Epithelial cell of esophagus (primary cell): ENCODE measurements at places on chromosomes 6 and 20.

GRCh38 chr6:110495949-110496348, 19.5 kb upstream of the SLC22A16 start:
- no peak for DNase-seq

- no peak for DNase-seq
Measured at GRCh38 chr6:118558464-118559217, 10.5 kb downstream of the PLN start.

GRCh38 chr20:39072653-39073052, 110.5 kb downstream of the DHX35 start:
- DNase-seq, result no peak

GRCh38 chr6:16973051-16973450, 128.8 kb upstream of the STMND1 start:
- DNase-seq, result no peak

DNA sequence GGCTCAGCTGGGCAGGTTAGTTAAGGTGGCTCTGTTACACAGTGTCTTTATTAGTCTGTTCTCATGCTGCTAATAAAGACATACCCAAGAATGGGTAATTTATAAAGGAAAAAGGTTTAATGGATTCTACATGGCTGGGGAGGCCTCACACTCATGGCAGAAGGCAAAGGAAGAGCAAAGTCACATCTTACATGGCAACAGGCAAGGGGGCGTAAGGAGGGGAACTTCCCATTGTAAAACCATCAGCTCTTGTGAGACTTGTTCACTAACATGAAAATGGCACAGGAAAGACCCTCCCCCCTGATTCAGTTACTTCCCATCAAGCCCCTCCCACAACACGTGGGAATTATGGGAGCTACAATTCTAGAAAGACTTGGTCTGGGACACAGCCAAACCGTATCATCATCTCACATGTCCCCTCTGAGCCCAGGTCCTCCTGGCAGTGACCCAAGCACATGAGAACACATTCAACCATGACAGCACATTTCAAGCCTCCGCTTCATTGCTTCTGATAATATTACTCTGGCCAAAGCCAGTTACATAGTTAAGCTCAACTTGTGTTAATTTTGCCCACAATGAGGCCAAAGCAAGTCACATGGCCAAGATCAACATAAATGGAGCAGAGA, 383.9 kb downstream of the PLCB1 start:
- DNase-seq, result no peak

DNA sequence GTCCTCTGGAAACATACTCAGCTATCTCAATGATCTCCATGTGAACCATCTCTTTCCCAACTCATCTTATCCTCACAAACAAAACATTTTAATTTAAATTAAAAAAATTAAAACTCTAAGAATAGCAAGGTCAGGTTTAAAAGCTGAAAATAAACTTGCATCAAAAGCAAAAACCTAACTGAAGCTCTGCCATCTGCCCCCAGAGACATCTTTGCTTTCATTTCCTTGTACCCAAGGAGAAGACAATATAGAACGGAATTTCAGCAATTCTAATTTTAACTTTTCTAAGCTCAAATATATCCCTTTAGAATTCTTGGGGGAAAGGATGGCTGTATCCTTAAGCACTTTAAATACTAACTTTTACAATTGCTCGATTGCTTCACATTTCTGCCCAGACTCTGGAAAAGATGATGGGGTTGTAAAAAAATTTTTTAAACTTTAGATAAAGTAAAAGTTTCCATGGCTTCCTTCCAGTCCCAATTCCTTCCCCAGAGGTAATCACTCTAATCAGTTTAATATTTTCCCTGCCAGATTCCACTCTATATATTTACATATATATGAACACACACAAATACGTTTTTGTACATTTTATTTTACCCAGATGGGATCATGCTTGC, 69.2 kb upstream of the SMIM29 start:
- no peak for DNase-seq

DNA sequence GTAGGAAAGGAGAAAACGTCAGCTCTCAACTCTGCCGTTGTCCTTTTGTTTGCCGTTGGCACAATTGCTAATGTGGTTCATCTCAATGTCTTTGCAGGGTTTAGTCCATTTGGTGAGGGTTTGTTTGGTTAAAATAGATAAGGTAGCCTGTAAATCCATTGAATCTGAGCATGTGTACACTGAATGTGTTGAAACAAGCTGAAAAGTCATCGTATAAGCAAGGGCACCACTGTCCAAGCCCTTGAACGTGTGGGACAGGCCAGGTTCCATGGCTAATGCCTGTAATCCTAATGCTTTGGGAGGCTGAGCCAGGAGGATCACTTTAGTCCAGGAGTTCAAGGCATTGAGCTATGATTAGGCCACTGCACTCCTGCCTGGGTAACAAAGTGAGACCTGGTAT, 224.7 kb upstream of the PLCB4 start:
- DNase-seq, result no peak

- no peak for DNase-seq
Measured at GRCh38 chr6:77326029-77326428, 137.3 kb downstream of the HTR1B start.

DNA sequence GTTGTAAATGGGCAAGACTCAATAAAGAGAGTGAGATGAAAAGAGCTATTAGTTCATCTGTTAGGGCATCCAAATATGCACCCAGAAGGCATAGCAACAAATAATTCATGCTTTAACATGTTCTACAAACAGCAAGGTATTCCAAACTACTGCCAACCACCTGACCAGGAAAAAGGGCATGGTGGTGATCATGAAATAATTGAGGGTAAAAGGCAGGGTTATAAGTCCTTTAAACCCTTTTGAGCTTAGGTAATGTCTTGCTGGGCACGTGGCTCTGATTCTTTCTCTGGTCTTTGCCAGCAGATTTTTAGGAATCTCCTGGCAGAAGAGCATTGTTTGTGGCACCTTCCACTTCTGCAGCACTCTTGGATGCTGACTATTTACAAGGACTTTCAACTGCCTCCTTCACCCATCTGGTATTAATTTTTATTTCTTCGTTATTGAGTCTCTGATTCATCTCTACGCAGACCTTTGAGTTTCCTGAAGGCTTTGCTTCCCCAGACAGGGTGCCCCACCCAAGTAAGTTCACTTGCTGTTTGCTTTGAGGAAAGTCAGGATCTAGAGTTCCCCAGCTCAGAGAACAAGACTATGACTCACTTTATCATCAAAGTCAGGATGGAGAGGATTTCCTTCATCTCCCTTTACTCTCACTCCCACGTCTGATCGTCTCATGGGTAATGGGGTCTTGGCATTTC, 83.4 kb upstream of the NEDD9 start:
- peak; percentile 94 for DNase-seq

DNA sequence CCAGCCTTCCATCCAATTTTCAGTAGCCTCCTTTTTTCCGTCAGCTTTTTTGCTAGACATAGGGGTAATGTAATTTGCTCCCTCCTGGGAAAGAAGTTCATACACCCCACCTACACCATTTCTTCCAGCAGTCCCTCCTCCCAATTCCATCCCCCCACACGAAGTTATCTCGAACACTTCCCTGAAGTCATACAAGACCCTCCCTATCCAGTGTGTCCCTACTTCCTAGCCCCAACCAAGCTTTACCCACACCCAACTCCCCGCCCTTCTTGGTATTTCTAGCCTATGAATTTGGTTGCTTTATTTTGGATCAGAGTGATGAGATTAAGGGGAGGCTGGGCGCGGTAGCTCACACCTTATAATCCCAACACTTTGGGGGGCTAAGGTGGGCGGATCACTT, 1.0 kb downstream of the UBE2C start:
- DNase-seq, result no peak

- peak; percentile 31 for DNase-seq
Measured at GRCh38 chr6:33886673-33887144, 82.9 kb upstream of the MLN start.

DNA sequence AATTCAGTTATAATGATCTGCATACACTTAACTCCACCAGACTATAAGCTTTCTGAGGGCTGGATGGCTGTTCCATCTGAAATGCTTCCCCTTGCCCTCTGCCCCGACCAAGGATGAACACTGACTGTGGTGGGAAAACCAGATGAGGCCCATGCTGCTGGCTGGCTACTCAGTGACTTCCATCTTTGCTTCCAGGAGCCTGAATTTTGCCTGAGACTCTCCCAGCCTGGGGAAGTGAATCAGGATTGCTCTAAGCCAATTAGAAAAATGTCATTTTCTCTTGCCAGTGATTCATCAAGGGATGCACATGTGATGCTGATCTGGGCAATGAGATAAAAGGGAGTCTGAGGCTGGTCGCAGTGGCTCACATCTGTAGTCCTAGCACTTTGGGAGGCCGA, 1.7 kb upstream of the TOMM34 start:
- DNase-seq, result peak; percentile 59

DNA sequence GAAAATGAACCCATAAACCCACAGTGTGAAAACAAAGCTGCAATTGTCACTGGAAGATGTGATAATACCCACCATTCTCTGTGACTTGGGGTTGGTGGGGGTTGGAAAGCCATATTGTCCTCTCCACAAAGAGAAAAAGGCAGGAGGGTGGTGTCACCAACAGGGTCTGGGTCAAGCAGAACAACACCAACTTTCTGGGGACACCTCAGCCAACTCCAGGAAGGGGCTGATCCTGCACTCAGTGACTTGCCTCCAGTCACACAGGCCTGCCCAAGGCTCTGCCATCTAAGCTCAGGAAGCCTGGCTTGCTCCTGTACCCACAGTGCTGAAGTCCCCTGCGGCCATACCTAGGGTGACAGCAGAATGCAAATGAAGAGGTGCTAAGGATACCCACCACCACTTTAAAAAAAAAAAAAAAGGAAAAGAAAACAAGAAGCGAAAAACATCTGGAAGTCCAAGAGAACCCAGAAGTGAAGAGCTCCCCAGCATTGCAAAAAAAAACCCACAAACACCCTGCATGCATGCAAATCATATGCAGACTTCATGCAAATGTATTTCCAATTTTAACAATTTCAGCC, 110.6 kb downstream of the PREX1 start:
- no peak for DNase-seq

- no peak for DNase-seq
Measured at GRCh38 chr6:54403096-54403495, 94.9 kb downstream of the TINAG start.

GRCh38 chr6:39594285-39594684, 130.9 kb downstream of the KIF6 start:
- DNase-seq, result no peak

- DNase-seq, result no peak
Measured at GRCh38 chr20:20655883-20656282, 56.6 kb downstream of the RALGAPA2 start.

DNA sequence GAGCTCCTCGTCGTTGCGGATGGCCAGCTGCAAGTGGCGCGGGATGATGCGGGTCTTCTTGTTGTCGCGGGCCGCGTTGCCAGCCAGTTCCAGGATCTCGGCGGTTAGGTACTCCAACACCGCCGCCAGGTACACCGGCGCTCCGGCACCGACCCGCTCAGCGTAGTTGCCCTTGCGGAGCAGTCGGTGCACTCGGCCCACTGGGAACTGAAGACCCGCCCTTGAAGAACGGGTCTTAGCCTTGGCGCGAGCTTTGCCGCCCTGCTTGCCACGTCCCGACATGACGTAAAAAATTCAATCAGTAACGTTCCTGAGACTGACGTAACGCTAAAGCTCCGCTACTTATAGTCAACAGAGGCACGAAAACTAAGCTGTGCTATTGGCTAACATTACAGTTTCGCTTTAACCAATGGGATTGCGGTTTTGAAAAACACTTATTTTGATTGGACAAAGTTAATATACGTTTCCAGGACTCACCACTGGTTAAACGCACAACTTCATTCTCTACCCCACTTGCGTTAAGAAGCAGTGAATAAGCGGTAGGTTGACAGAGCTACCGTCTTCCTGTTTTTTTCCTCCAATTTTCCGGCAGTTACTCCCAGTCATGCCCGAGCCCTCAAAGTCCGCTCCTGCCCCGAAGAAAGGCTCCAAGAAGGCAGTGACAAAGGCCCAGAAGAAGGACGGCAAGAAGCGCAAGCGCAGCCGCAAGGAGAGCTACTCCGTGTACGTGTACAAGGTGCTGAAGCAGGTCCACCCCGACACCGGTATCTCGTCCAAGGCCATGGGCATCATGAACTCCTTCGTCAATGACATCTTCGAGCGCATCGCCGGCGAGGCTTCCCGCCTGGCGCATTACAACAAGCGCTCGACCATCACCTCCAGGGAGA, 73.9 kb downstream of the OR2B2 start:
- peak; percentile 98 for DNase-seq

GRCh38 chr20:24953209-24953575, 4.1 kb downstream of the CST7 start:
- DNase-seq, result no peak

DNA sequence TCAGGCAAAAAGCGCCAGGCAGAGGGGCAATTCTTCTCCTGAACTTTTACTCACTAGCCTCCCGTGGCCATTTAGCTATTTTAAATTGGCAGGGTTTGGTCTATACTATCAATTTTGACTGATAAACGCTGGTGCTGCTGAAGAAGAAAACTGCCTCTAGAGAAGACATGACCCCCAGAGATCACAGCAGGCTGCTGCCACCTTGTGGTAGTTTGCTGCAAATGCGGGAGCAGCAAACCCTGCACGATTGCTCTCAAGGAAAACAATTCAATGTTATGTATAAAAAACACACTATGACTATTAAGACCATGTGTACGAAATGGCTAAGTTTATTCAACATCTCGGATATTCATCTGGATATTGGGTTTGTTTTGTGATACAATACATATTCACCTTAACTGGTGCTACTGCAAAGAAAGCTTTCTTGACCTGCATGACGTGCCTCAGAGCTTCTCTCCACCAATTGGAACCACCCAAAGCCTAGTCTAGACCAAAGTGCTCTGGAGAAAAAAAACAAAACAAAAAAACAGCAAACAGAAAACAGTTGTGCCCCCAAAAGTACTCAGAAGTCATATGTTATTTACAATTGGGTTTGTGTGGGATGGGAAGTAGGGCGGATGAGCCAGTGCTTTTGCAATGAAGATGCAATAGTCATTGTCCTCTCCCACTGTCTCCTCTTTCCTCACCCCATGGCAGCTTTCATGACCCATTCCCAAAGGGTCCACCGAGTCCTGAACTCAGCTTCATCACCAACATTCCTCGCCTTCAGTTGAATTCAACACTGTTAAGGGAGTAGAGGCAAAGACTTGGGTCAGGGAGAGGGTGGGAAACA, 19.6 kb upstream of the IL17F start:
- peak; percentile 64 for DNase-seq

DNA sequence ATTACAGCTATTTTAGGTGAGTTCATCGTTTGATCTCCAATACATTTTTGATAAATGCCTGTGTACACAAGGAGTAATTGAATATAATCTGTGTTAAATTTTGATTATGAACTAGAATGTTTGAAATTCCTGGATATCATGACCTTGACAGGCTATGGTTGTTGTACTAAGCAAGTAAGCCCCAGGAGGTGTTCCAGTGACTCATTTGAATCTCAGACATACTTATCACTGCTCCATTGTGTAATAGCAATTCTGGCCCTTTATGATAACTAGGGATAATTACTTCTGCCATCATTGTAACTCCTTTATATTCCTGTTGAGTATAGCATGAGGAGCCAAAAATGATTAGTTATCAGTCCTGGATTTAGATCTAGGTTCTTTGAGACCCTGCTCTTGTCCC, 1424.6 kb upstream of the ADGRB3 start:
- peak; percentile 64 for DNase-seq
